ENCODE measurements at places on chromosomes 11 and 22.
A peak's percentile ranks its signal among the peaks of the same experiment; 100 is the strongest.

DNA sequence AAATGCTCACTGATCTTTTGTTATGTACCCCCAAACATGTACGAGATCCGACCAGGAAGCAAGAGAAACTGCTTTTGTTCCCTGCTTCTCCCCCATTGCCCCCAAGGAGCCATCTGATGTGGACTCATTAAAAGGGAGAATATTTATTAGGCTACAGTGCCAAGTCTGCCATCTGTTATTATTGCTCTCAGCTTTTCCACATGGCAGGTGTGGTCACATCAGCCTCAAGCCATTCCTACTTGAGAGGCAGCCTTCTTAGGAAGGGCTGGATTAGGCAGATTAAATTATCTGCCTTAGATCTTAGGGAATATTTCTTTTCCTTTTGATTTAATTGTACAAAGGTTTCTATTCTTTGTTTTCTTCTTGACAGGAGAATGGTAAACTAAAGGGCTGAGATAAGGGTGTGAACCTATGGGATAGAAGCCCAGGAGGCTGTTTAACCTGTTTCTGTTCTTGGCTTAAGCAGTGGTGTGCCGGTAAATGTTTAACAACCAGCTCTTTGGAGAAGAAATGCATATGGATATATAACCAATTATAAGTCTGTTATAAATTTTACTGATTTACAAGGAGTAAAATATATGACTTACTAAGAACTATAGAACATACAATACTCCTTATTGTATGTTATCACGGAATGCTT, 88.8 kb downstream of the PDHX start:
- no peak for DNase-seq

- no peak for DNase-seq
Measured at GRCh38 chr11:118059246-118059940, 17.5 kb upstream of the TMPRSS4 start.

DNA sequence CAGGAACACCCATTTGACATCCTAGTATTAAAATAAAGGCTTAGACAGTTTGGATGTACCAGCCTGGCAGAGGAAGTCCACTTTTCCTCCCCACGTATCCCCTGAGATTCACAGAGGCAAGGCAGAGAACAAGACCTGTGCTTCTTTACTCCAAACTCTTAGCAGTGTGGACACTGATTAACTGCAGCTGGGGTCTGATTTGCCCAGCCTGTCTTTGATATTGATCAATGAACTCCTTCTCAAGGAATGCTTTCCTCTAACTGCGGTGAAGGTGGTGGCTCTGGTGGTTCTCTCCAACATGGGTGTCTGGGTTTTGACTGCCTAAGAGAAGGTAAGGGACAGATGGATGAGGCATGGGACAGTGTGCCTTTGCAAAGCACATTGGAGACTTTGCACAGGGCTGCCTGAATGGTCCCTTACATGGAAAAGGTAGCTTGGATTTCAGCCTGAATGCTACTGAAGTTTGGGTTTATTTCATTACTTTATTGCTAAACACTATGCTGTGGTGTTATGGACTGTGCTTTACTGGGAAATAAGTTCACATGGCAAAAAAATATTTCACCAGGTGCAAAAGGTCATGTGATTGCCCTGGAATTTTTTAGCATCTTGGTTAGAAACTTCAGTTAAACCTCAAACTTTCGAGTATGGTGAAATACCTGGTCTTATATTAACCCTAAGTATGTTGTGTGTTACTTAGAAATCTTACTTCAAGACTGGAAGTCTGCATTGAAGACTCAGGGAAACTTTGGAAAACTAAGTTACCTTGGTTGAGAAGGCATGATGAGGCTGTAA, 1.8 kb downstream of the GAS2 start:
- DNase-seq: no peak

GRCh38 chr11:36333897-36334296, 37.8 kb downstream of the PRR5L start:
- DNase-seq: no peak

DNA sequence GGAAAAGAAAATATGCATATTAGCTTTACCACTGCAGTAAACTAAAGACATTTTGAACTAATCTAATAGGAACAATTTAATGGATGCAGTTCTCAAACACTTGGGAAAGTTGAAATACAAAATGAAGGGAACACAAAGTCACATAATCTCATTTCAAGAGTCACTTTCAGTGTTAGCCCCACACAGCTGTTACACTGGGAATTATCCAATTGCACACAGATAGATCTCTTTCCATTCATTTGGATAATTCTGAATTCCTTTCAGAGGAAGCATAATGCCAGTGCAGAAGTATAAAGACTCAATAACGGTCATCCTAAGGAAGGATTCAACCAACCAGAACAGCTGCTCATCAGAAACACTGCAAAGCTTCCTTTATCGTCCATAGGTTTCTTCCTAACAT, 173.3 kb downstream of the GRIA4 start:
- DNase-seq: no peak

DNA sequence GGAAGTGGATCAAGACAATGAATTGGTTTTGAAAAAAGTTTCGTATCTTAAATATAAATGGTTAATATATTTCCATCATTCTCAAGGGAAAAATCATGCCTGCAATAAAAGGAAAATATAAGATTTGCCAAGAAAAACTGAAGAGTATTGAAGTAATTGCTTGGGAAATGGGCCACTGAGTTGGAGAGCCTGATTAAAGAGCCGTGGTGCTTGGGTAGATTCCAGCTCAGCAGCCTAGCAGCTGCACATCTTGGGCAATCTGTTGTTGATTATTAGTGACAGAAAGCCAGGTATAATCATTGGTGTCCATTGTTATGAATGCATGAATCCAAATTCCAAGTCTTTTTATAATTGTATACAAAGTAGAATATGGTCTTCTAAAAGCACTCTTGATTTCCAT, 800.9 kb upstream of the CHORDC1 start:
- DNase-seq: no peak

DNA sequence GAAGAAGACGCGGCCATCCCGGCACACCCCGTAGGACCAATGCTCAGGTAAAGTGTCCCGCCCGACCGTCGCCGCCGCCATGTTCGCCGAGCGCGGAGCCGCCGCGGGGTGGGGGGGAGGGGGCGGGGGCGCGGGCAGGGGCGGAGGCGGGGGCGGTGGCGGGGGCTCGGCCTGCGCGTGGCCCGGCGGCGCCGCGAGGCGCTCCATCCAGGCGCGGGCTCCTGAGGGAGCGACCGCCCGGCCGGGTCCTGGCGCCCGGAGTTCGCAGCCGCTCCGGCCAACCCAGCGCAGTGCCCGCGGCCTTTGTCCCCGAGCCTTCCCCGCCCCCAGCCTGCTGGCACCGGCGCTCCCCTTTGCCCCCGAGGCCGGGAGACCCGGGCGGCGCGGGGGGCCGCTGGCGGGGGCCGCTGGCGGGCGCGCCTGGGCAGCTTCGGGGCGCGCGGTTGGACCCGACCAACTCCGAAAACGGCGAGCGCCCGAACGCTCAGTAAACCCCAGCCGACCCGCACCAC, at the start of gene PLEKHA7:
Gene PLEKHA7 (minus strand): TSS at position 94 of the 512 bp plus-strand sequence. CDS start 13 bp downstream, at position 81.
- no peak for DNase-seq

GRCh38 chr11:79390923-79391322, 49.9 kb downstream of the TENM4 start:
- no peak for DNase-seq

DNA sequence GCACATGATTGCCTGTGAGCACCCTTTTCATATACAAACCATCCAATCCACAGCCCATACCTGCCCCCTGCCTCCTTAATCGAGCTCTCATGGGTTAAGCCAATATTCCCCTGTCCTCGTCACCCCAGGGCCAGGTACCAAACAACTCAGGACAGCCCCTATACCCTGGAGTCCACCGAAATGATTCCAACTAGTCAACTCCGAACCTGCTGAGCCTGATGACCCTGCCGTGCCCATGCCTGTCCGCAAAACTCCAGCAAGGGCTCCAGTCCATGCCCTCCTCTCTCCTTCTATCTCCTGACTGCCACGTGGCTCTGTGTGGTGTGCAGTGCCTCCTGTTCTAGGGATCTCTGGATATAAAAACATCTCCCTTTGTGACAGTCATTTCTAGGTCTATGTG, 35.5 kb upstream of the SYT13 start:
- no peak for DNase-seq

DNA sequence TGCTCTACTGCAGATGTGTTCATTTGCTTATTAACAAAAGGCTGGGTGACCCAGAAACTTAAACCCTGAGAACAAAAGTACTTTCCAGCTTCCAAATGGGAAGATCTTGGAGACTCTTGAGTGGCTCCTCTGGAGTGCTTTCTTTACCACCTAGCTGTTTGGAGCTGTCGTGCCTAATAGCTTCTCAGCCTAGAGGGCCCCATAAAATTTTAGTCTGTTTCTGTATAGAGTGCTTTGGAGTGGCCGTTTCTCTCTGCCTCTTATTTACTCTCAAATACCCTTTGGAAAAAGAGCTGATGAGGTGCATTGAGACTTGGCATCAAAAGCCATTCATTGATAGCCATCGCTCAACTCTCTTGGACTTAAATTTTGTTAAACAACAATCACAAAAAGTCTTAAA, 50.7 kb downstream of the ZNRF3 start:
- no peak for DNase-seq

- no peak for DNase-seq
Measured at GRCh38 chr11:67090717-67091116, 28.3 kb upstream of the KDM2A start.

DNA sequence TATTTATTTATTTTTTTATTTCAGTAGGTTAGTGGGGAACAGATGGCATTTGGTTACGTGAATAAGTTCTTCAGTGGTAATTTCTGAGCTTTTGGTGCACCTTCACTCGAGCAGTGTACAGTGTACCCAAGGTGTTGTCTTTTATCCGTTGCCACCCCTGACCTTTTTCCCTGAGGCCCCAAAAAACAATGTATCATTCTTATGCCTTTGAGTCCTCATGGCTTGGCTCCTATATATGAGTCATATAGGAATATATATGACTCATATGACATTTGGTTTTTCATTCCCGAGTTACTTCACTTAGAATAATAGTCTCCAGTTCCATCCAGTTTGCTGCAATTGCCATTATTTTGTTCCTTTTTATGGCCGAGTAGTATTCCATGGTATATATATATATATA, 763.9 kb downstream of the NTM start:
- no peak for DNase-seq

DNA sequence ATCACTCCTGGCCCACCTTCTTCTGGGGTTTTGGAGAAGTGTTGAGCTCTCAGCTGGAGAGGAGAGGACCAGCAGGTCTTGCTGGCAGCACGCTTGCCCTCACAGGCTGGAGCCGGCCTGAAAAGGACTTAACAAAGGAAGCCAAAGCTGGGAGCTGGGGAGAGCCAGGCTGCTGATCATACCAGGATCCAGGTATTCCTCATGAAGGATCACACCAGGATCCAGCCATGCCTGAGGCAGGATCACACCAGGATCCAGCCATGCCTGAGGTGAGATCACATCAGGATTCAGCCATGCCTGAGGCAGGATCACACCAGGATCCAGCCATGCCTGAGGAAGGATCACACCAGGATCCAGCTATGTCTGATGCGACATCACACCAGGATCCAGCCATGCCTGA, 17.0 kb downstream of the MRGPRD start:
- DNase-seq: no peak

GRCh38 chr22:22565981-22566380, 6.9 kb upstream of the PRAME start:
- DNase-seq: no peak

- DNase-seq: no peak
Measured at GRCh38 chr22:41521126-41521525, 23.1 kb downstream of the POLR3H start.

DNA sequence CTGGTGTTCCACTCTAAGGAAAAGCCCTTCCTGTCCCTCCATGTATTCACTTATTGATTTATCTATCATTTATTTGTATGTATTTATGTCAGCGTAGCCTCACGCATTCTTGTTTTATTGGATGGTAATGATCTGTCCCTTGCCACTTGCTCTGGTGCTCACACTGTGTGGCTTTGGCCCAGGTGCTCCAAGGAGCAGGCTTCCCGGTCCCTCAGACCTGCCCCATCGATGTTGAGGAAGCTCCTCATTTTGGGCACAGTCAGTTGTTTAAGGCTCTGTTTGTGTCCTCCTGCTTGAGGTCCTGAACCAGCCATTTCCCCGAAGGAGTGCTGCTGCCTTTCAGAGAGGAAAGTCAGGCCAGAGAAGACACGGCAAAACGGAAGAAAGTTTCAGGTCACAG, 1485.4 kb downstream of the TBC1D22A start:
- DNase-seq: no peak

GRCh38 chr22:27952779-27953178, 33.7 kb upstream of the PITPNB start:
- DNase-seq: no peak

DNA sequence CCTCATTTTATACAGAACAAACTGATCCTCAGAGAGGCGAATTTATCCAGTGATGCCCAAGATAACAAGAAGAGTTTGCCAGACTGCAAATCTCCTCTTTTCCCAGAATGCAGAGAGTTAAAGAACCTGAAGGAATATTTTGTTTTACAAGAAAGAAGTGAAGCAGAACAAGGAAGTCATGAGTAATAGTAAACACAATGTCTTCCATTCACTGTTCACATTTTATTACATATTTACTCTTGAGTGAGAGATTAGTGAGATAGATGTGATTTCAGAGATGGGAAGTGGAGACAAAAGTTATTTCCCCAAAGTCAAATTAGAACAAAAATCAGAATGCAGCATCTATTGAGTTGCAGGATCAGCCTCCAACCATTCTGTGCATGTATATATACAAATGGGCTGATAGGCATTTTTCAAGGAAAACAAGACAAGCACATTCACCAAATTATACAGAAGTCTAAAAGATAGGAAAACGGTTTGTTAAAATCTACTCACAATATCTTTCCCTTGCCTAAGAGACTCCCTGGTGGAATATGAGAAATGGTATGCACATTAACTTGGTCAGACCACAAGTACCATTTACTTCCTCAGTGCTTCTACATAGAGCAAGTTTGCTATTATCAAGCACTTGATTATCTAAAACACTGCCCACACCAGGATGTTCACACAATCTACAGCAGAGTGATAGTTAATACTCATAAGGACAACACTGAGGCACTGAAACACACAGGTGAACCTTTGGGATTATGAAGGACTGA, 12.0 kb downstream of the GUCY1A2 start:
- no peak for DNase-seq

- peak; percentile 6 for DNase-seq
Measured at GRCh38 chr11:76672431-76673175, 2.1 kb upstream of the LRRC32 start.

GRCh38 chr11:33935461-33936456, 43.9 kb upstream of the LMO2 start:
- no peak for DNase-seq

DNA sequence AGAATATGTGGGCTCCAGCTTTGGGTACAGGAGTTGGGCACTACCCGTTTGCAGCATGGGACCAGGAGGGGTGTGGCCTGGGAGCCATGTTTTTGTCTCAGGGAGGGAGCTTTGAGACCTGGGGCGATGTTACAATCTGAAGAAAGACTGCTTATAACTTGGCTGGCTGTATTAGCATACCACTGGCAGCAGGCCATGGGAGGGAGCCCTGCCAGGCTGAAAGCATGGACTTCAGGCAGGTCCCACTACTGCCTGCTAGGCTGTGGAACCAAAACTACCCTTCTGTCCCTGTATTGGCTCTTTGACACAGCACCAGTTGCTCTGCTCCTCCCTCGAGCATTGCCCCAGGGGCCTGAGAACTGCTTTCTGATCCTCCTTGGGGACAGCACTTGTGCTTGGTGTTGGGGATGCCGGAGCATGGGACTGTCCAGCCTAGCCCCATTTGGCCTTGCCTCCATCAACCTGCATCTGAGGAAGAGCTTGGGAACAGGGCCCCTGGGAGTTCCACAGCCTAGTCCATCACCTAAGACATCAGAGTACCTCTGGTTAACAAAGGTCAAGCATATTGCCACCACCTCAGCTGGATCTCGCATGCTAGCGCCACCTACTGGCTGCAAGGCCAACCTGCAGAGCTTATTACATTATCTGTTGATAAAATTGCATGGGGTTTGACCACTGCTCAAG, 217.4 kb downstream of the SBF2 start:
- DNase-seq: no peak
